ENCODE measurements at places on chromosomes 7 and 10. TPM values are rescaled to one million over a fixed set of nuclear protein-coding genes. Genes with fewer than 3 reads are reported as not detected.

The SPAM1 gene
- total RNA-seq, result not detected

The LBX1 gene
- total RNA-seq, result not detected

DNA sequence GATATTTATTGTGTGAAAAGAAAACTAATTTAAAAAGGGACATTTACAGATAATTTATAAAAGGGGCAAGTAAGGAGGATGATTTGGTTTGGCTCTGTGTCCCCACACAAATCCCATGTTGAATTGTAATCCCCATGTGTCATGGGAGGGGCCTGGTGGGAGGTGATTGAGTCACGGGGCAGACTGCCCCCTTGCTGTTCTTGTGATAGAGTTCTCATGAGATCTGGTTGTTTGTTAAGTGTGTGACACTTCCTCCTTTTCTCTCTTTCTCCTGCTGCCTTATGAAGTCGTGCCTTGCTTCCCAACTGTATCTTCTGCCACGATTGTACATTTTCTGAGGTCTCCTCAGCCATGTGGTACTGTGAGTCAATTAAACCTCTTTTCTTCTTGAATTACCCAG lies 171.0 kb upstream of the SEMA3E start:
- no peak for DNase-seq

DNA sequence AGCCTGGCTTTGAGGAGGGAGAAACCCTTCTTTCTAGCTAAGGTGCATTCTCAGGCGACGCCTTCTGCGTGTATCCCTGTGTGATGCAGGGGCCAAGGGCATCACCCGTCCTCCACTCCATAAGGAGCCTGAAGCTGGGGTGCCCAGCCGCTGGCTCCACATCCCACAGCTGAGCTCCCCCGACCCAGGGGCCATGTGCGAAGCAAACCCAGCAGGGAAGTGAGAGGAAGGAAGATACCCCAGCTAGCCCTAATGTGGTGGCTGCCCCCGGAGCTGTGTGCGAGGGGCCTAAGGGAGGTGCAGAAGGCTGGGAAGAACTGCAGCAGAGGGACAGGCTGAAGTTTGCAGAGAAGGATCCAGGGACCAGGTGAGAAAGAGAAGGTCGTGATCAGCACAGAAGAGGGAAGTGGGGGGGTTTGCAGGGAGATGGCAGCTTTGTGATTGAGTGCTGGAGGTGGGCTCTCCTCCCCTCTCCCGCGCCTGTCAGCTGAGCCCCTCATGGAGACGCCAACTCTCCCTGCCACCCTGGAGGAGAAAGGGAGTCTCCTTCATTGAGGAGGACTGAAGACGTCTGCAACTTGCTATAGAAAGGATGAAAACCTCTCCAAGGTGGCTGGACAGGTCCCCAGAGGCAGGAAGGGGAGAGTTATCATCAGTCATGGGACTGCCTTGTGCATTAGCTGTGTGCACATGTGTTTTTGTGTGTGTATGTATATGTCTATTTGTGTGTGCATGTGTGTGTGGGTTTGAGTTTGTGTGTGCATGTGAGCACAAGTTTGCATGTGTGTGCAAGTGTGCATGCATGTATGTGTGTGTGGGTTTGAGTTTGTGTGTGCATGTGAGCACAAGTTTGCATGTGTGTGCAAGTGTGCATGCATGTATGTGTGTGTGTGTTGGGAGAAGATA lies 3.5 kb upstream of the CALML5 start:
- DNase-seq, result no peak

DNA sequence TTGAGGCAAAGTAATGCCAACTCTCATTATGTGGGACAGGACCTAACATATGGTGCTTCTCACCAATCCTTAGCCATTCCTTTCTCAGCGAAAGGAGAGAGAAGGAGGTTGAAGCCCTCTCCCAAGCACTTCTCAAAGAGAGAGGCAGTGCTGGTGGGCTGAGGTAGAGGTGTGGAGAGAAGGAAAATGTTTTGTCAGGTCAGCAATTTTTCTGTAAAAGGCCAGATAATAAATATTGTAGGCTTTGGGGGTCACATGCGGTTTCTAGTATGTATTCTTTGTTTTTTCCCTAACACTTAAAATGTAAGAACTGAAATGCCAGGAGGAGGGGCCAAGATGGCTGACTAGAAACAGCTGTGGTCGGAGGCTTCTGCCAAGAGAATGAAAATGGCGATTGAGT lies 225.0 kb upstream of the NPY start:
- DNase-seq, result no peak

Data from M059J (cell line).